HepG2 (cell line): ENCODE measurements at places on chromosomes 2 and 18. TPM values are rescaled to one million over a fixed set of nuclear protein-coding genes. Genes with fewer than 3 reads are reported as not detected.

ARHGEF4 gene
- 0.11 TPM in 1 of 2 replicates, not detected in the other for total RNA-seq

UGT1A1 gene
- 0.22 and 0.69 TPM in 2 replicates for total RNA-seq

M1AP gene
- total RNA-seq = not detected in 2 replicates

BCL11A gene
- not detected in 2 replicates for total RNA-seq

NOTO gene
- not detected in 2 replicates for total RNA-seq

TTC32 gene
- 18.5 and 21.6 TPM in 2 replicates for total RNA-seq

TEX261 gene
- 36.0 and 43.8 TPM in 2 replicates for total RNA-seq

PLEKHB2 gene
- 78.9 and 110 TPM in 2 replicates for total RNA-seq

LRRC30 gene
- total RNA-seq = not detected in 2 replicates

MYO3B gene
- total RNA-seq = not detected in 2 replicates
